ENCODE measurements at places on chromosomes 1 and 21. TPM values are rescaled to one million over a fixed set of nuclear protein-coding genes. Genes with fewer than 3 reads are reported as not detected.

ADORA1 gene
- polyA plus RNA-seq: 12.2 TPM

GSTM5 gene
- not detected for polyA plus RNA-seq

CRP gene
- polyA plus RNA-seq: not detected

VHLL gene
- polyA plus RNA-seq: not detected

RASSF5 gene
- 40.9 TPM for polyA plus RNA-seq

Measured in cardiac muscle cell (in vitro differentiated cells and primary cell).